ENCODE measurements at places on chromosomes 2 and 18.

DNA sequence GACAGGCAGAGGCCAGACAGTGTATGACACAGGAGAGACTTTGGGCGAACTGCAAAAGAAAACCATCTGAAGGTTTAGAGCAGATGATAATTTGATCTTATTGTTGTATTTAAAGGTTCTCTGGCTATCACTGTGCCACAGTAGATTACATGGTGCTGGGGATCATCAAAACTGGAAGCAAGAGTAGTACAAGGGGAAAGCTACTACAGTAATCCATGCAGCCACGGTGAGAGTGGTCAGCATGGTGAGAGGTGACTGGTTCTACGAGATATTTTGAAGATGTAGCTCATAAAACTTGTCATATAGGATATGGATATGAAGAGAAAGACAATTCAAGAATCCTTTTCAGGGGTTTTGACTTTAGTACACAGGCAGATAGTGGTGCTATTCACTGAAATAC is 194.8 kb upstream of the GULP1 start:
- DNase-seq: no peak

- DNase-seq: no peak
Observed at GRCh38 chr2:143428700-143429099, 299.5 kb downstream of the ARHGAP15 start.

DNA sequence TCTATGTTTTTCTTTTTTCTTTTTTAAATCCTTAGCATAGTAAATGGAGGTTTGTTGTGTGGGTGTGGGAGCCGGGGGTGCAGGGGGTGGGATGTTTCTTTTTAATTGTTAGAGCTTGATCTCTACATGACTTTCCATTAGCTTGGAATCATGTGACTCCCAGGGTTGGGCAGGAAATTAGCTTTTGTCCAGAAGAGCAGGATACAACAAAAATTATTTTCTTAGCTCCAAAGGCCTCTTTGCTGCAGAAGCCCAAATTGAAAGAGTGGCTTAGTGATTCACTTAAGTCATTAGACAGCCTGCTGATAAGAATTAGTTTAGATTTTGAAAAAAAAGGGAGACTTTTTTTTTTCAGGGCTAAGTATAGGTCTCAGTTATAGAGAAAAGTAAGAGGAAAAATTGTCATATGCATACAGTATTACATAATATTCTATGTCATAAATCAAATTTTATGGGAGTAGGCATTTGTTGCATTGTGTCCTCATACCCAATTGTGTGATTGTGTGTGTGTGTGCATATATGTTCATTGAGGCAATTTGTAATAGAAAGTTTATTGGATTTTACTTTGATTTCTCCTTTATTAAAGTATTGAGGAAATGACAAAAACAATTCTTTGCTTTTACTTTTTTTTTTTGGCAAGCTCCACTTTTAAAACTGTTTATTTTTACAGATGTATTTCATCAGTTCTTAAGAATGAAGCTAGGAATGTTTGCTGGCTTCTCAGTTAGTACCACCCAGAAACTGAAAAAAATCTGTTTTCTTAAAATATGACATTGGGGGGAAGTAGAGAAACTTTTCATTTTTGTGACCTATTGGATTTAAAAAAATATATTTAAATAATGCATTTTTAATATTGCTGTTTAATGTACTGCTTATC is 47.4 kb downstream of the TSPYL6 start:
- no peak for DNase-seq

GRCh38 chr2:10768063-10768507 is 44.5 kb downstream of the PDIA6 start:
- no peak for DNase-seq

- no peak for DNase-seq
Observed at GRCh38 chr2:71725836-71726235, 272.5 kb downstream of the DYSF start.

DNA sequence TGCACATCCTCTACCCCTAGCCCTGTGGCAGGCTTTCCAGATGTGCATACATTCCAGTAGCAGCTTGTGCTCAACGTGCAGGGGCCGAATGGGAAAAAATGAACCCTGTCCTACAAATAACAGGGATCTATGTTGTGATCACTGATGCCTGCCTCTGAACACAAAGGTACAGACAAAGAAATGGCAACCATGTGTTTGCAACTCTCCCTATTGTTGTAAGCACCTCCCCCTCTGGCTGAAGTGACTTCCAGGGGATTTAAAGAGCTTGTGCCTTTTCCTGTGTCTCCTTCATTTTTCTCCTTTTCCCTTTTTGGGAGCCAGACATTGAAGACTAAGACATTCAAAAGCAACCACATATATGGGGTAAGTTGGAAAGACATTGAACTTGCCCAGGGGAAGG is 21.6 kb downstream of the ARHGAP25 start:
- no peak for DNase-seq

- no peak for DNase-seq
Observed at GRCh38 chr18:21433436-21433835, 167.1 kb downstream of the ESCO1 start.

GRCh38 chr2:113076954-113077669 is 9.3 kb downstream of the IL1F10 start:
- no peak for DNase-seq

- no peak for DNase-seq
Observed at GRCh38 chr2:119704670-119705120, 25.7 kb downstream of the TMEM177 start.

GRCh38 chr2:150612957-150613710 is 125.7 kb upstream of the RND3 start:
- DNase-seq: no peak

- no peak for DNase-seq
Observed at GRCh38 chr2:37468170-37468569, 123.7 kb downstream of the QPCT start.

DNA sequence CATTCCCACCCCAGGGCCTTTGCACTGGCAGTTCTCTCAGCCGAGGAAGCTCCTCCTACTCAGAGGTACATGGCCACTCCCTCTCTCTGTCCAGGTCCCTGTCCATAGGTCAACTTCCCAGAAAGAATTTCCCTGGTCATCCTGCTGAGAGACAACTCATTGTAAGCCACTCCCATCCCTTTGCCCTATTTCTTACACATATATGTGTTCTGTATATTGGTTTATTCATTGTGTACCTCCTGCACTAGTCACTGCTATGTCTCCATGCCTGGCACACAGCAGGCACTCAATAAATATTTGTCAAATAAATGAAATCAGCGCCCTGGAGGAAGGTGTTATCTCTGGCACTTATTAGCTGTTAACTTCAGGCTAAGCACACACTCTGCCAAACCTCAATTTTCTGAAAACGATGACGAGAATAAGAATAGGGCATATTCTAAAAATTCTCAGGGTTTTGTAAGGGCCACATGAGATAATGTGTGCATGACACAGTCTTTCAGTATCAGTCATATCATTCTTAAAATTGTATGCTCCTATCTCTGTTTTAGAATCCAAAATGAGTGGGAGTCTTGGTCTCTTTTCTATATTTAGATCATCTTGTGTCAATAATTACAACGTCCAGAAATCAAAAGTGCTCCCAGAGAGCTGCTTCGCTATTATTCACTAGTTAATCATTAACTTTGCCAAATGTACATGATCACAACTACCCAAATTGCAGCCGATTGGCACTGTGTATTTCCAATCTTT is 198.0 kb downstream of the ALK start:
- DNase-seq: no peak

GRCh38 chr2:146677280-146677679 is 1167.5 kb upstream of the ACVR2A start:
- no peak for DNase-seq

- DNase-seq: no peak
Observed at GRCh38 chr2:213934560-213934959, 476.3 kb upstream of the VWC2L start.

DNA sequence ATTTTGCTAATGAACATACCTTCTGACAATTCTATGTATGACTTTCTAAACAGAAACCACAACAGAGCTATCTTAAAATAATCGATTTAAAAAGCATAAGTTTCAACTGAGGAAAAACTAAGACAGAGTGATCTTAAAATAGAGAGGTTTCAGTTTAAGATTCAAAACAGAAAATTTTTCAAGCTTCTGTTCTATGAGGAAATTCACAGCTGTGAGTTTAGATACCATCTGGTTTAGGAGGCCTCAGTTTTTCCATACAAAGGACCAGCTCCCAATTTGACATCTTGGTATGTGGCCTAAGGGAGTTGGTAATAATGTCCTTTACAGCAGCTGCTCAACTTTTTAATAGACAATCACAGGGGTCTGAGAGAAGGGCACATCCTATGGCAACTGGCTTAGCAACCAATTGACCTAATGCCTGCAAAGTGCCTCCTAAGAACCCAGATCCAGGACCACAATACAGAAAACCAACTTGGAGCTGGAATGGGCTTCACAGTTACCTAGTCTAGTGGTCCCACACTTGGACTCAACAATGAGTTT is 39.7 kb downstream of the MDH1 start:
- DNase-seq: no peak

- no peak for DNase-seq
Observed at GRCh38 chr2:8527676-8528075, 154.2 kb upstream of the ID2 start.

DNA sequence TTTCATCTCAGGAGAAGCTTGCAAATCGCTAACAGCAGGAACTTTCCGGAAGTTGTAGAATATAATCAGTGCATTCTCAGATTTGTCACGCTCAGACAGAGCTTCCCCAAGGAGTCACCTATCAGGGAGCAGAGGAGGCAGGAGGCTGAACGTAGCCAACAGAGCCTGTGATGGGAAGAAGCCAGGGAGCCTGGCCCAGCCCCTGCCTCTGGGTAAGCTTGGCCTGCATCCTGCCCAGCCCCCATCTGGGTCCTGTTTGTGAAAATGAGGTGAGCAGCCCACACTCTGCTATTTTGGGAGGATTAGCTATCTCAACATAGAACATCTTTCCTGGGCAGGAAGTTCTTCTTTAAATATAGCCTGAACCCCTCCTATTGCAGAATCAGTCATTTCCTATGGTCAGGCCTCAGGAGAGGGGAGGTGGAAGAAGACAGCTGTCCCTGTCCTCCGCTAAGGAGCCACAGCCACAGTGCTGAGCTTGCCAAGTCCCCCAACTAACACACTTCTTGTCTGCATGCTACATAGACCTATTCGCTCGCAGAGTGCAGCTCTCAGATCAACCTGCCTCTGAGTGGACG is 19.2 kb upstream of the PKDCC start:
- no peak for DNase-seq

DNA sequence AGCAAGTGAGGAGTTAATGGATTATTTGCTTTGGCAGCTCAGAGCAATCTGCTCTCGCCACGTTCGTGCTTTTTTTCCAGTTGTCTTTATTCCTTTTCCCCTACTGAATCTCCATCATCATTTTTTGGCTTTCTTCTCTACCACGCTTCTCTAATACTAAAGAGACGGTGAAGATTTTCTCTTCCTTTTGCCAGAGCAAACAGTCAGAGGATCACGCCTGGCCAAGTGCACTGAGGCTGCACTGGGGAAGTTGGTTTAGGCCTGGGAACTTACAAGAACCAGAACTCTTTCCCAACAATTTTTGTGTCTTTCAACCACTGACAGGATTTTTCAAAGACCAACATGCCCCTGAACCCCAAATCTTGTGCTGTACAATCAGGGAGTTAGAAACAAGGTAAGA is 172.3 kb downstream of the PID1 start:
- DNase-seq: no peak

DNA sequence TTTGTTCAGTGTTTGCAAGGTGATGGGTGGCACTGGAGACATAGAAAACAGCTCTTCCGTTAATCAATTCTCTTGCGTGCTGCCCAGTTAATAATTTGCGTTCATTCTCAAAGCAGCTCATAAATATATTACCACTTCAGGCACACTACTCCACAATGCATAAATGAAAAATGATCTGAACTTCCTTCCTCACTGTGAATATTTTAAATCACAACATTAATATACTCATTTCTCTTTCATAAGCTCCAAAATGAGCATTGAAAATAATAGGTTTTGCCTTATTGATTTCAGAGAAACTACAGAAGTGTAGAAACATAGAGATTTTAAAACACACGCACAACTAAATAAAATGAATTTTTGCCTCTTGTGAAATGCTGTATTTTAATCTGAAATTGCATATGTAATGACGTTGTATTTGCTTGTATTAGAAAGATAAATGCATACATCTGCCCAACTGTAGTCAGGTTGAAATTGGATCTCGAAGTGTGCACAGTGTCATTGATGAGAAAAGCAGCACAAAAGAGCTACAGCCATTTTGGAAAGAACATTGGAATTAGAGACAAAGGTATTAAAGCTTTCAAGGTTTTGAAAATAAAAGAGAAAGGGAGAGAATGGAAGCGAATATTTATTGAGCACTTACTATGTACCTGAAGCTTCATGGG is 350.5 kb downstream of the LPIN1 start:
- no peak for DNase-seq

GRCh38 chr2:238182362-238182761 is 21.1 kb downstream of the ILKAP start:
- DNase-seq: no peak

GRCh38 chr2:127485051-127485693 is 41.1 kb downstream of the IWS1 start:
- no peak for DNase-seq

DNA sequence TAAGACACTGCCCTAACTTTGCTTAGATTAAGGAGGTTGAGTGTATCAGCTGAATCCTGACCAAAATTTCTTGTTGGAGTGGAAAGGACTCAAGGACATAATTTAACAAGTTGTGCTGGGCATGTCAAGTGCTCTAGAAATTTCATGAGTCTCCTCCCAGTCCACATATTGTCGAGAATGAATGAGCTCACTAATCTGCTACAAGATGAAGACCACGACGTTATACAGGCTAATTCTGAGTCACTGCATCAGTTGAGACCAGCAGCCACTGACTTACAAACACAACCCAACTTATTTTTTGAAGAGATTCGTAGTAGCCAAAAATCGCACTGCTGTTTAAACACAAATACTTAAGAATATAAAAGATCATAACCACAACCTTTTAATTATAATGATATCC is 28.7 kb upstream of the SLC8A1 start:
- no peak for DNase-seq

All from stimulated activated CD4-positive, alpha-beta T cell treated with anti-CD3 and anti-CD28 coated beads, TNF-alpha, amount 100 ng/mL, for 48 hours (primary cell).